ENCODE measurements at places on chromosomes 11 and 22.

- DNase-seq = no peak
Observed at GRCh38 chr11:124758355-124759265, 3.5 kb downstream of the ESAM start.

GRCh38 chr11:88188932-88189253, 13.7 kb upstream of the RAB38 start:
- no peak for DNase-seq

DNA sequence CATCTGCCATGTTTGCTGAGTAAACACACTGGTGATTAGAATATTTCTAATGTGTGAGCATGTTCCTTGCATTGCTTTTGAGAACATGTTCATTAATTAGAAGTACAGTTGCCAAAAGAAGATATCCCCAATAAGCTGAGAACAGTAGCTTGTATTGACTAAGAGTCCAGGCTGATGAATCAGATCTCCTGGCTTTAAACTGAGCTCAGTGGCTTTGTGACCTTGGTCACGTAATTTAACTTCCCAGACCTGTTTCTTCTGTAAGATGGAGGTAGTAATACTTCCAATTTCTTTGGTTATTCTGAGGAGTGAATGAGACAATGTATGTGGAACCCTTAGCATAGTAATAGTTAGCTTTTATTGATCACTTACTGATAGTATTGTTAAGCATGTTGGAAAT, 61.9 kb downstream of the CYB5R2 start:
- DNase-seq = no peak

DNA sequence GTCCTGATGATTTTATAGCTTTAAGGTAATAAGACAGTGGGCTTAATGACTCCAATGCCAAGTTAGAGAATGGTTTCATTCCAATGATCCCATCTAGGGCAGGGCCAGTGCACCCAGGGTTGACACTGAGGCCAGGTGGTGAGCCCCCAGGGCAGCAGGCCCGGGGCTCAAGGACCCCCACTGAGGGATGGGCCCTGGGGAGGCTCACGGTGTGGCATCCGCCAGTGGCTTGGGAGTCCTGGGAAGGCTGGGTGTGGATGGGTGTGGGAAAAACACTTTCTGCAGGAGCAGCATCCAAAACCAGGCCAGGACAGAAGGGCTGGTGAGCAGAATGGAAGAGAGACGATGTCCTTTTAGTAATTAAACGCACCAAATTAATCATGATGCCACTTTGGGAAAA, 626.3 kb downstream of the TBC1D22A start:
- DNase-seq = no peak

DNA sequence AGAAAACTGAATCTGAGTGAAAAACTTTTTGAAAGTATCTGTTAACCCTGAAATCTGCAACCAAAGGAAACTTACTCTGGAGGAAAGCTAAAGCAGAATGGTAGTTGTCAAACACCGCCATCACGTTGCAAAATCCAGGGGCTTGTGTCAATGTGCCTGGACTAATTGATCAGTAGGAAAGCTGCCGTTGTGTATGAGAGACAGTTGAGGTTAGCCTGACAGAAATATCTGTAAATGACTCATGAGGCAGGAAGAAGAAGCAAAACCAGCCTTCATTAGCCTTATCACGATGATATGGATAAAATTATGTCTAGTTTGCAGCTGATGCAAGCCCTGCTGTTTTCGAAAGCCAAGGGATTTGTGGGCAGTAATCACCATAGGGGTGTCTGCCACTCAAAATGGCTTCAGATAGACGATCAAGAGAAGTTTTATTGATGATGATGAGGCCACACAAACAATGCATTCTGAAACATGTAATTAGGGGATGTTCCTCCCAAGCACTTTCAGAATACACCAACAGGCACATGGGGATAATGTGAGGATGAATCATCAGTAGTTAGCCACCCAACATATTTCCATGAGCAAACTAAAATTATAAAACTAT, 8.9 kb downstream of the SCGB1A1 start:
- DNase-seq = no peak

GRCh38 chr11:108019870-108020540, 11.3 kb downstream of the CUL5 start:
- DNase-seq = no peak

- no peak for DNase-seq
Observed at GRCh38 chr22:44068422-44069191, 44.5 kb downstream of the PARVB start.

- DNase-seq = no peak
Observed at GRCh38 chr11:70230151-70230839, 27.2 kb downstream of the FADD start.

DNA sequence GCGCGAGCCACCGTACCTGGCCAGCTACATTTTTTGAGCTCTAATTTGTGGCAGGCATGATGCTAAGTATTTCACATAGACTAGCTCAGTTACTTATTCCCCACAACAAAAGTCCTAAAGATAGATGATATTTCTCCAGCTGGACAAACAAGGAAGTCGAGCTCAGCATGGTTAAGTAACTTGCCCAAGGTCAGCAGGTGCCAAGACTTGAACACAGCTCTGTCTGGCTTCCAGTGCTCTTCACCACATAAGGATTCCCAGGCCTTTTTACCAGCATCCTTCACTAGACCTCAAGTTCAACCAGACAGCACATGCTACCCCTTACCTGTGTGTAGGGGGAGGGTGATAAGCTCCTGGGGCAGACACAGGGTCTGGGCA, 177.3 kb upstream of the NCAM1 start:
- no peak for DNase-seq

DNA sequence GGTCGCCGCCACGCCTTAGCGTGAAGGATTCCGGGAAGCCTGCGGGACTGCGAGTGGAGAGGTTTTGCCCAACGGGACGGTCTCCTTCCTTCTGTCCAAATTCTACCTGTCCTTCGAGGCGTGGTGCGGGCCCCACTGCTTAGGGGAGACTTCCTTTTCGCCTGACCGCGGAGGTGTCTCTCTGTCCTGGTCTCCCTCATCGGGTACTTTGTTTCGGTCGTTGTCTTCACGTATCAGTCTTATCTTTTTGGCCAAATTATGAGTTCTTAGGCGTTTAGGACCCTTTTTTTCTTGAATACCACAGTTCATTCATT, 388 bp downstream of the HINFP start:
- no peak for DNase-seq

GRCh38 chr22:27022896-27023361, 365.5 kb downstream of the MIAT start:
- no peak for DNase-seq

DNA sequence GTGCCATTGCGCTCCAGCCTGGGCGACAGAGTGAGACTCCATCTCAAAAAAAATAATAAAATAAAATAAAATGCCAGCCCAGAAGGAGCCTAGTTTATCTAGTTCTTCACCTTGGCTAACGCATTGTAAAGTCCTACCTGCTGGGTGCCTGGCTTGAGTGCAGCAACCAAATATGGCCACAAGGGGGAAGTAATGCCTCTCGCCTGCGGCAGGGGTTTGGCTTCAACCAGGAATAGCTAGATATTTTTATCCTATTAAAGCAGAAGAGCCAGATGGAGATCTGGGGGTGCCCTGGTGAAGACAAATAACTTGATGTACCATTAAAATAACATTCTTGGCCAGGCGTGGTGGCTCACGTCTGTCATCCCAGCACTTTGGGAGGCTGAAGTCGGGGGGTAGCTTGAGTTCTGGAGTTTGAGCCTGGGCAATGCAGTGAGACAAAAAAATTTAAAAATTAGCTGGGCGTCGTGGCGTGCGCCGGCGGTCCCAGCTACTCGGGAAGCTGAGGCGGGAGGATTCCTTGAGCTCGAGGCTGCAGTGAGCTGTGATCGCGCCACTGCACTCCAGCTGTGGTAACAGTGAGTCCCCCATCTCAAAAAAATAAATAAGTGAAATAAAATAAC, 20.6 kb upstream of the PLEKHB1 start:
- DNase-seq = peak; percentile 27

DNA sequence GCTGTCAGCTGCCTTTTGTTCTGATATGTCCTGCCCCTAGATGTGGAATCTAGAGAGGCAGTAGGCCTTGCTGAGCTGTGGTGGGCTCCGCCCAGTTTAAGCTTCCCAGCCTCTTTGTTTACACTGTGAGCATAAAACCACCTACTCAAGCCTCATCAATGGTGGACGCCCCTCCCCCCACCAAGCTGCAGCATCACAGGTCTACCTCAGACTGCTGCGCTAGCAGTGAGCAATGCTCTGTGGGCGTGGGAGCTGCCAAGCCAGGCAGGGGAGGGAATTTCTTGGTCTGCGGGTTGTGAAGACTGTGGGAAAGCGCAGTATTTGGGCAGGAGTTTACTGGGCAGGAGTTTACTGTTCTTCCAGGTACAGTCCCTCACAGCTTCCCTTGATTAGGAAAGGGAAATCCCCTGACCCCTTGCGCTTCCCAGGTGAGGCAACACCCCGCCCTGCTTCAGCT, 98.5 kb downstream of the SMCO4 start:
- DNase-seq = no peak

- no peak for DNase-seq
Observed at GRCh38 chr11:12056119-12056518, 47.7 kb upstream of the DKK3 start.

- DNase-seq = no peak
Observed at GRCh38 chr22:28249402-28249801, 330.3 kb upstream of the PITPNB start.

- no peak for DNase-seq
Observed at GRCh38 chr11:453564-453963, 3.5 kb downstream of the PTDSS2 start.

DNA sequence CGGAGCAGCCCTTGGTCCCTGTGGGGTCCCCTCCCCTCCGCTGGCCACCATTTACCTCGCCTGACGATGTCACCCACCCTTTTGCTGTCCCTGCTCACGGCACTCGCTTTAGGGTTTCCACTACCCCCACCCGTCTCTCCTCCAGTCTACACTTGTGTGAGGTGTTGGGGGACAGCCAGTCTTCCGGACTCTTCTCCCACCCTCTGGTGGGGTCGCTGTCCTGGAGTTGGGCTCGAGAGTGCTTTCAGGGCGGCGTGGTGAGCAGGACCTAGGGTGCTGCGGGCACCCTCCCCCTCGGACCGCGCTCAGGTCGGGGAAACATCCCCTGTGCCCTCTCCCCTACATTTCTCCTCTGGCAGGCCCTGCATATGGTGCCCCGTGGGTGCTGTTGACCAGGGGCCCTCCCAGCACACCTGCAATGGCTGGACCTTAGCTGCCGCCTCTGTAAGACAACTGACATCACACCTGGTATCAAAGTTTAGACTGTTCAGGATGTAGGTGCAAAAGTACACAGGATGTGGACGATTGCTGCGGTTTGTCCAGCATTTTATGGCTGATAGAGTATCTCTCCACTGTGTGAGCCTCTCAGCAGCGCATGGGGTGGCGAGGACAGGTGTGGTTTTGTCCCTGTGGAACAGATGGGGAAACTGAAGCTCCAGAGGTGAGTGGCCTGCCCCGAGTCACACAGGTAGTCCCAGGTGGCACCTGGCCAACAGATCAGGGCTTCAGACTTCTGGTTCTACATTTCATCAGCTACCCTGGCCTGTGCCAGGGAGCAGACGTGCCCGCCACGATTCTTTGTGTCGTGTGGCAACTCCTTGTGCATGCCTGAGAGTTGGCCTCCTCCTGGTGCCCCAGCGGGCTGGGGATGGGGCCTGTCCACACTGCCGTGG, 1.2 kb downstream of the GRK2 start:
- DNase-seq = no peak

DNA sequence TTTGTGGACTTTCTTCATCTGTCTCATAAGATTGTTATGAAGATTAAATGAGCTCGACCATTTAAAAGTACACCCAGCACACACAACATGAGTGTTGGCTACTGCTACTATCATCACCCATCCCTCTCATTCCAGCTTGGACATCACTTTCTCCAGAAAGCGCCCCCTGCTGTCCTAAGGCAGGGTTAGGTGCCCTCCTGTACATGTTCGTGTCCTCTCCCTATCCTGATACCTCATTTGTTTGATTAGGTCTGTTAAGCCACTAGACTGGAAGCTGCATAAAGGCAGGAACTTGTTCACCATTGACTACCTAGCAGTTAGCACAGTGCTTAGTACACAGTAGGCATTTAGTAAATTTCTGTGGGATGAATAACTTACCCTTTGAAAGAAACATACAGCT, 85.5 kb downstream of the ENTHD1 start:
- DNase-seq = no peak

DNA sequence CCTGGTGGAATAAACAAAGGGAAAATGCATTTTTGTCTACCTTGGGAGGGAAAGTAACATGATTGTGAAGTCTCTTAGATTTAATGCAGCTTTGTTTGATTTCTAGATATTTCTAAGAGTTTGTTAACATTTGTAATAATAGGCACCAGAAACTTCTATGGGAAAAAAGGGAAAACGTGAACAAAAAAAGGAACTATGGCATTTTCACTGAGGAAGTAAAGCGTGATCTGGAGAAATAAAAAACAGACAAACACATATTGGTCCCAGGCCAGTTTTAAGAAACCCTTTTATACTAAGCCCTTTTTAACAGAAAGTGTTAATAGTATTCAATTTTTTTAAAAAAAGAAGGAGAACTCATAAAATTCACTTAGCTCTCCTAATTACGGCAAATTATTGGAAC, 6.9 kb upstream of the MS4A7 start:
- DNase-seq = no peak

DNA sequence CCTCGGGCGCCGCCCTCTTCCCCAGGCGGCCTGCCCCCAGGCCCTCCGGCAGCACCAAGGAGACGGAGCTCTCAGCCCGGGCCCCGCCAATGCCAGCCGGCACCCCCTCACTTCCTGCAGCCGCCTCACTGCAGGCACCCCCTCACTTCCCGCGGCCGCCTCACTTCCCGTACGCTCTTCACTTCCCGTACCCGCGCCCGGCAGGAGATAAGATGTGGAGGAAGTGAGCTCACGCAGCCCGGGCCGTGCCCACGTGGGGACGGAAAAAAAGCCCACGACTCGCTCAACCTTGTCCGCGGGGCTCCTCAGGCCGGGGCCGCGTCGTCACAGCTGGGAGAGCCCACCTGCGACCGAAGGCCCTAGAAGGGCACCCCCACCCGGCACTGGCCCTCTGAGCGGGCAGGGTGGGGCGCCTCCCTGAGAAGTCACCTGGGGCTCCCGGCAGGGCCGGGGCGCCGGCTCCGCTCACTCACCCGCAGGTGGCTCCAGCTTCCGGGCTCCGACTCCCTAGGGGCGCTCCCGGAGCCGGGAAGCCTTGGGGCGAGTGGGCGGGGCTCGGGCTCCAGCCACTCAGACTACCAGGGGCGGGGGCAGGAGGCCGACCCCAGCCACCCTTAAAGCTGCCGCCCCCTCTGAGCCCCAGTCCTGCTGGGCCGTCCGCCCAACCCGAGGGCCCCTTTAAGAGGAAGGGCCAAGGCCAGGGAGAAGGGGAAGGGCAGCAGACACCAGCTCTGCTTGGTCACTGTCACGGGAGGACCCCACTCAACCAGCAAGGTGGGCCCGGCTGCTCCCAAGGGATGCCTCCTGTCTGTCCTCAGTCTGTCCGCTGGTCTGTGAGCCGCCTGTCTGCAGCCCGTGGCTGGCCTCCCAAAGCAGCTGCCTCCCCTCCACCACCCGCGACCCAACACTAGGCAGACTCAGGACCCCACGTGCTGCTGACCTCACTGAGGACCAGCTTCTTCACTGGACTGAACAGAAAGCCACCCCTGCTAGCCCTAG, 31.4 kb downstream of the PISD start:
- peak; percentile 72 for DNase-seq

Data from activated CD8-positive, alpha-beta memory T cell treated with anti-CD3 and anti-CD28 coated beads for 1 hour (primary cell).